ENCODE measurements at places on chromosomes 12 and 14. TPM values are rescaled to one million over a fixed set of nuclear protein-coding genes. Genes with fewer than 3 reads are reported as not detected.

Gene TROAP
- polyA plus RNA-seq: 10.8 TPM

Gene MUCL1
- not detected for polyA plus RNA-seq

Gene LRRK2
- polyA plus RNA-seq: 4.3 TPM

Gene EFS
- 51.4 TPM for polyA plus RNA-seq

Gene GPR68
- 0.48 TPM for polyA plus RNA-seq

Gene KRT73
- 0.12 TPM for polyA plus RNA-seq

Gene SIX1
- polyA plus RNA-seq: 60.8 TPM

Gene TMEM233
- polyA plus RNA-seq: 4.0 TPM

Gene MYF5
- polyA plus RNA-seq: 37.0 TPM

Gene CAMKK2
- polyA plus RNA-seq: 21.4 TPM

Gene PRB2
- polyA plus RNA-seq: not detected

Gene INHBC
- 0.19 TPM for polyA plus RNA-seq

DNA sequence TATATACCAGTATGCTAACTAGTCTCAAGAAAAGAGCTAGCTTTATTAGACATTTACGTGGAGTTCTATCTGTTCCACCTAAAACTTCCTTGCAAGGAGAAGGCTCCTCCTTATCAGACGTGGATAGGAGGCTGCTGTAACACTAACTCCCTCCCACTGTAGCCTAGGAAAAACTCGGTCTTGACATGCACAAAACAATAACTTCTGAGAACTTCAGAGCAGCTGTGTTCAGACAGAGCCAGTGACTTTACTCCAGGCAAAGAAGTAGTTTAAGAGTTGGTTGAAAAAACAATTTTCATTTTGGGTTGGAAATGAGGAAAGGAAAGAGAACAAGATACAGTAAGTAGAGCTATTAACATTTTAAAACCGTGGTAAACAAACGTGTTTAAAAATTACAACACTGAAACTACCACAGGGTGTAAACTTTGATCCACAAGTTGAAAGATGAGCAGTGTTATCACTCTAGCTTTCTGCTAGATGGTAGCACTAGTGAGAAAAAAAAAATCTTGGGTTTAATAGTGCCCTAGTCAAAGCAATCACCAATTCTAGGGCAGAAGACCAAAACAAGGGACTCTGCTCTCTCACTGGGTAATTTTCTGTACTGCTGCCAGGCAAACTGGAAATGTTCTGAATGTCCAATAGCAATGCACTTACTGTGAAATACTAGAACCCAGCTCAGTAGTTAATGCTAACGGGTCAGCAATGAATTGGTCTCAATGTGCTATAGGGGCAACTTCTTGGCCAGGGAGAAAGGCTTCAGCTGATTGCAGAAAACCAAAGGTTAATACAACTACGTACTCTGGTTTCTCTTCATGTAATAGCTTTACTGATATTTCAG is 2.4 kb downstream of the ATF7 start:
- peak; percentile 91 for DNase-seq

GRCh38 chr12:111313833-111314259 is 55.0 kb downstream of the PHETA1 start:
- DNase-seq: peak; percentile 77

DNA sequence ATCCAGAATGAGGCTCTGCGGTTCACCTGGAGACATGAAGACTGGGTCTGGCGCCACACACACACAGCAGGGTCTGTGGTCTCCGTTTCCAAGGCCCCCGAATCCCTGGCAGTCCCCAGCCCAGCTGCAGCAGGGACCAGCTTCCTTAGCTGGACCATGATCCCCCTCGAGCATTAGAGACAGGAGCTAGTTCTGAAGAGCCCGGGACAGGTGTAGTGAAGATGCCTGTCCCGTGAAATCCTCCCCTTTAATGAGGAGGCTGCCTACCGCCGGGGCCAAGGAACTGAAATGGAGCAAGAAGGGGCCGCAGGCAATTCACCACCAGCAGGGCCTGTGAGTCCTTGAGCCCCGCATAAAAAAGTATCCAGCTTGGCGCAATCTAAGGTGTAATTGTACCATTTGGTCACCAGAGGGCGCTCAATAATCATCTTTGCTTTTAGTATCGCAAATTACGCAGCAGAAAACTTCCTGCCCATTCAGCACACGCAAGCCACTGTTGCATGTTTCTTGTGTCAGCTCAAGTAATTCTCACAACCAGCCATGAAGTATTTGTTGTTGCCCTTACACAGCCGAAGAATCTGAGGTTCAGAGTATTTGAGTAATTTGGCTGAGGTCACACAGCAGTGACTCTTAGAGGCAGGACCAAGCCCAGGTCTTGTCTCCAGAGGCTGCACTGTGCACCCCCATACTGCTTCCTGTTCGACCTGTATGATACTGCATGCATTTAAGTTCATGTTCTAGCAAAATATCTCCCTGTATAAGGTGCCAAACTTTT is 54.3 kb upstream of the PPP2R5C start:
- peak; percentile 88 for DNase-seq

DNA sequence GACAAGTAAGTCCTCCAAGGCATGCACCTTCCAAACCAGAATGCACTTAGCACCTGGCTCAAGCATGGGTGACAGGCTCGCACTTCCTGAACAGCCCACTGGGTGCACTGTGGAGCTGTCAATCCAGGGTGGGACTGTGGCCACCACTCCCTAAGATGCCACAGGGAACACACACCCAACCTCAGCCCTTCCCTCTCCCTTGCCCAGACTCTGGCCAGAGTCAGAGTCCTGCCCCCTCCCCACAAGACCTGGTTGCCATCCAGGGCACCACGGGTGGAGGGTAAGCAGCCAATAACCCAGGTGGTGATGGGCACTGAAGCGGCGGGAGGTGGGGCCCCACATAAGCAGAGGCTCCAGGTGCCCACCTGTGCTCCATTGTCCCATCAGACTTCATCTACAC is 160.6 kb downstream of the MYRFL start:
- DNase-seq: no peak

DNA sequence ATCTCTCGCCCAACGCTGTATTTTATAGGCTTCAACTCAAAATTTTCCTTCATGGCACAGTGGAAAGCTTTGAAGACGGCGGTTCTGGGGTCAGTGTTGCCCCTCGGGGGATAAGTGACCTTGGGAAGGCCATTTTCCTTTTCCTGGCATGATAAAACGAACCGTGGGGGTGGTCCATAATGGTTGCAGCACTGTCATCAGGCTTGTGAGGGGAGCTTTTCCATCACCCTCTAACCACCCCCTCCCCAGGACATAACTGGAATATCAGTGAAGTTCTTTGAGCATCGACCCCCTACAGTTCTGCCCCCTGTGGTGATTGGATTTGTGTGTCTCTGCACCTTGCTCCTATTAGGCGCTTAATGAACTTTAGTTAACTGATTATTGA is 16.0 kb downstream of the FOS start:
- DNase-seq: no peak

DNA sequence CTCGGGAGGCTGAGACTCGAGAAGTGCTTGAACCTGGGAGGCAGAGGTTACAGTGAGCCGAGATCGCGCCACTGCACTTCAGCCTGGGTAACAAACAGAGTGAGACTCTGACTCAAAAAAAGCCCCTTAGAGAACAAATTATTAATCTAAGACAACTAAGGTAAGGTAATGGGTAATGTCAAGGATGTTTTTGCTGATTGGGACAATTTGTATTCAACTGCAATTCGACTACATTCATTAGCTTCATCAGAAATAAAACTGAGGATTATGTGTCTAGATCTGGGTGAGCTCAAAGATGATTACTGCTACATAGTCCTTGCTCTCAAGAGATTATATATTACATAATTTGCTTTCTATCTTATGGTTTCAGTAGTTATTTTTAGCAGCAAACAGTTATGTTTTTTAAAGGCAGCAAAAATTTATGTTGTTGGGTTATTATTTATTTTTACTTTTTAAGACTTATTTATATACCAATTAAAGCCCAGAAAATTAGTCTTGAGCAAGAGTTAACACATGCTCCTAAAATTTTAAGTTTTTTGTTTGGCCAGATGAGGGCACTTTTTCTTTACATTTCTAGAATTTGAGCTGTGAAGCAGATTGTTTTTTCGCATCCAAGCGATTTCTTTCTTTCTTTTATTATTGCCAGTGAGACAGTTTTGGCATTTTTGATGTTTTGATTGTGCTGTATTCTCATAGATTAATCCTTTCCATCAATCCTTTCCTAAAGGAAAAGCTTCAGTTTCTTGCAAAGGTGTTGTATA is 52.3 kb downstream of the PLEKHA5 start:
- DNase-seq: peak; percentile 45

GRCh38 chr14:20184181-20184580 is 6.5 kb upstream of the OR11G2 start:
- no peak for DNase-seq

- no peak for DNase-seq
Observed at GRCh38 chr12:101915841-101916240, 38.5 kb downstream of the DRAM1 start.

DNA sequence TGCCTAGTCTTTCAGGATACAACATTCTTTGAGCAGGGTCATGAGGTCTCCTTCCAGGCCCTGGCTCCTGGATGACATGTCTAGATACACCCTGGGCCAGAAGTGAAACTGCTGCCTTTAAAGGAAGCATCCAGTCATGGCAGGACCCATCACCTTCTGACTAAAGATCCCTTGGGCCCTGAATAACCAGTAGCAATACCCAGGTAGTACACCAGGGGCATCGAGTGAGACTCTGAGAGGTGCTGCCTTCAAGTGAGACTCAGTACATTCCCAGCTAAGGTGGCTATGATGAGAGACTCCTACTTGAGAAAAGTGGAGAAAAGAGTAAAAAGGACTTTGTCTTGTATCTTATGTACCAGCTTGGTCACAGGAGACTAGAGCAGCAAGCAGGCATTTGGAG is 23.5 kb downstream of the OR6C68 start:
- no peak for DNase-seq

DNA sequence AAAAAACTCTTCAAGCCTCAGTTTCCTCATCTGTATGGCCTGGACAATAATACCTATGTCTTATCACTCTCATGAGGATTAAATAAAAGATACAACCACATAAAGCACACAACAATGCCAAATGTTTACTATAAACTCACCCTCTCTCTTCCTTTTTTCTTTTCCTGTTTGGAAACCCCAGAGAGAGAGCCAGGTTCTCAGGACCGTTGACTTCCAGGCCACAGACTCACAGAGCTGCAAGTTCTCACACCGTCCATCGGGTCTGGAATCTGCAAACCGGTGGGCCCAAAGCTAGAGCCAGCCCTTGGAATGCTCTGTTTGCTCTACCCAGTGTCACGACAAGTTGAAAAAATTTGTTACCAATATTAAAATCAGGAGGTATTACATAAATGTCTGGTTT is 4.6 kb upstream of the CD4 start:
- no peak for DNase-seq

DNA sequence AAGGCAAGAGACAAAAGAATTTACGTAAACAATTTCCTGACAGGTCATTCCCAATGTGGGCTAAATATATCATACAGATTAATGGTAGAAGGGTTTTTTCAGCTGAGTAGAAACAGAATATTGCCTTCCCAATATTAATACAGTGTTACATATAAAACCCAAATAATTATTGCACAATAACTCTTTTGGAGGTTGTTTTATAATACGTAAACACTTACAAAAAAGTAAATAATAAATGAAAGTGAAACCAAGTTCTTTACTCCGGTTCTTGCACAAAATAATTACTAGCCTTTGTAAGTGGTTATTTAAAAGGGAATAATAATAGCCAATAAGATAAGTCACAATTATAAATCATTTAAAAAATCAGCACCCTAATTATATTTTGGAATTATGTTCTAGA is 118.6 kb upstream of the SSTR1 start:
- no peak for DNase-seq

GRCh38 chr14:34548472-34548981 is 9.0 kb upstream of the EAPP start:
- no peak for DNase-seq

GRCh38 chr12:25324861-25325260 is 74.1 kb upstream of the KRAS start:
- DNase-seq: no peak

- no peak for DNase-seq
Observed at GRCh38 chr12:56801661-56802622, 38.8 kb downstream of the HSD17B6 start.

DNA sequence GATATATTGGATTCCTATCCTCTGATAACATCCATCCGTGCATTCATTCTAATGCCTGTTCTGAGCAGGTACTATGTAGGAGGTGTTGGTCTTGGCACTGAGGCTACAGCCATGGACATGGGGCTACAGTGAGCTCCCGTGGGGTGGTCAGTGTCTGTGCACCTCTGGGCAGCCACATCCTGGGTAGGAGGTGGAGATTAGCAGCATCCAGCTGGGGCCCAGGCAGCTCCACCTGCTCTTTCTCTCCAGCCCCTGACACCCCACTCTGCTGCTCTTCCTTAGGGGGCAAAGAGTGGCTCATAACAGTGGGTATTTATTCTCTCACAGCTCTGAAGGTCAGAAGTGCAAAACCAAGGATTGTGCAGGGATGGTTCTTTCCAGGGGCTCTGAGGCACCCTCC is 292.0 kb upstream of the SFSWAP start:
- DNase-seq: no peak

DNA sequence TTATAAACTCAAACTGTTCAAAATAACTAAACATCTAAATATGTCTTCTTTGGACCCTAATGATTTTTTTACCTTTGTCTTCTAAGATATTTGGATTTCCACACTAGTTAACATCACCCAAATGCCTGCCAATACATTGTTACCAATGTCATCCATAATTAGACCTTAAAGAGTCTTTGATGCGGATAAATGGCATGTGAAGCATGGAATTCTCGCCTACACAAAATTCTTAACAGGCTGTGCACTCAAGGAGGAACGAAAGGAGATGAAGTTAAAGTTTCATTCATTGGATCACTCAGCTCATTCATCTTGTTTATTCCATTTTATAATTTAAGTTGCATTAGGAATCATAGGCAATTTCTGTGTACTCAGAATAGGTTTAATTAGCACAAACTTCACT is 219.7 kb downstream of the ACSS3 start:
- no peak for DNase-seq

DNA sequence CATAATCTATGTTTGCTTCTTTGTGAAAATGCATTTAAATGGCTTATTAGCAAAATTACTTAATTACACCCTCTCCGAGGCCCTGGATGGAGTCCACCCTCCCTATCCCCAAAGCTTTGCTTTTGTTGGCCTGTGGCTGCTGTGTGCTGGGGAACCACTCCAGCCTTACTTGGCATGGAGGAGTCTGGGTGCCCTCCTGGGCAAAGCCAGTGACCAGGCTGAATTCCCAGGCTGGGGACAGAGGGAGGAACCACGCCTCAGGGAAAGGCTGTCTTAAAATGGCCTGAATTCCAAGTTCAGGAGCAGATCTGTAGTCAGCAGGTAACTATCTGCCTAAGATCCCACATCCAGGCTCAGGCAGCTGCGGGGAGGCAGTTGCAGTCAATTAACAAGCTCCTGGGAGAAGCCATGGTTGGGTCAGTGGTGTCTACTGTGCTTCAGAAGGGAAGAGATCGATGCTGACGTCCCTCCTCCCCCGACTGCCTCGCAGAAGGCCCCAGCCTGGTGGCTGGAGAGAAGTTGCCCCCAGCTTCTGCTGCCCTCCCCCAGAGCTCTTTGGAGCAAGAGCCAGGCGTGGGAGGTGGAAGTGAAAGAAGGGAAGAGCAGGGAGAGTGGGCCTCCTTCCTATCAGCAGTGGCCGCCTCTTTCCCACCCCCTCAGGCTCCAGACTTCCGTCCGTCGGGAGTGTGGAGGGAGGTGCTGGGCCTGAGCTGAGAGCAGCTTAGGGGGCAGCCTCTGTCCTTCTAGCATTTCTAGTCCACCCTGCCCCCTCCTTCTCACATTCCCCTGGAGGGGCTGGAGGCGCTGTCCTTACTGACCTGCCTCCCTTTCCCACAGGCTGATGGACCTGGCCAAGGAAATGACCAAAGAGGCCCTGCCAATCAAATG is 11.3 kb downstream of the VASH1 start:
- DNase-seq: peak; percentile 75
